Activated B cell treated with CpG ODN at 0.5 μM for 24 hours (primary cell): ENCODE measurements at places on chromosomes 13 and 19.

- no peak overlapping the region for H3K27ac ChIP-seq
- peaks cover 3% of the 10 kb centered on the region for H3K36me3 ChIP-seq
- no peak overlapping the region for H3K4me3 ChIP-seq
- H3K4me1 ChIP-seq, result no peaks in the 10 kb centered on the region
- no peak for DNase-seq
Measured at GRCh38 chr13:50998326-50998725, 88.7 kb downstream of the RNASEH2B start.

DNA sequence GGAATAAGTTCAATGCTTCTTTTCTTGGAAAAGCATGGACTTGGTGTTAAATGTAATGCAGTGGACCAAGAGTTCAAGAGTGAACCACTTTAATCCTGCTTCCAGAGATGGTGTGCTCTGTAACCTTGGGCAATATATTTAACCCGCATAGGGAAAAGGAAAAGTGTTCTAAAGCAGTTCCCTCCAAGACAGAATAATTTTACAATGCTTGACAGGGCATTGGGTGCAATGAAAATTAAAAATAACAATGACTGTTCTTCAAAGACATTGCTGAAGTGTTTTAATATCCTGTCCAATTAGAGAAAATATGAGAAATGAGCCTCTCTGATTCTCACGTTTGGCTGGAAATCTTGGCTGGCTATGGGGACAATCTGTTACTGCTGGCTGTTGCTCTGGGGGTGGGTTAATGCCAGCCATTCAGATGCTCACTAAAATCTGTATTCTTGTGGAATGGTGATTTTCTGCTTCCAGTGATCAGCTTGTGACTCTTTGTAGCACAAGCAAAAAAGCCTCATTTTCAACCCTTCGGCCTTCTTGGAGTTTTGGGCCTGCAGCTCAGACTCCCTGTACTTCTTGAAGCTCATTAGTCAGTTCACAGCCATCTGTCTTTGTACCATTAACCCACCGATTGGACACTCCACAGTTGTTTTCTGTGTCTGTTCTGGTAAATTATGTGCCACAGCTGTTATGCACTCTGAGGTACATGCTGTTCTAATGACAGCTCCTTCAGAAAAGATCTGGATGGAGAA is 310.6 kb downstream of the LMO7 start:
- peaks cover 2% of the 10 kb centered on the region for H3K27me3 ChIP-seq
- H3K4me3 ChIP-seq, result no peak overlapping the region
- DNase-seq, result no peak
- H3K27ac ChIP-seq, result no peak overlapping the region

GRCh38 chr19:12784394-12784870 is 6.9 kb upstream of the JUNB start:
- H3K27ac ChIP-seq, result no peak overlapping the region
- peaks cover 5% of the 10 kb centered on the region for H3K36me3 ChIP-seq
- no peak for DNase-seq
- H3K4me1 ChIP-seq, result peaks cover 49% of the 10 kb centered on the region

DNA sequence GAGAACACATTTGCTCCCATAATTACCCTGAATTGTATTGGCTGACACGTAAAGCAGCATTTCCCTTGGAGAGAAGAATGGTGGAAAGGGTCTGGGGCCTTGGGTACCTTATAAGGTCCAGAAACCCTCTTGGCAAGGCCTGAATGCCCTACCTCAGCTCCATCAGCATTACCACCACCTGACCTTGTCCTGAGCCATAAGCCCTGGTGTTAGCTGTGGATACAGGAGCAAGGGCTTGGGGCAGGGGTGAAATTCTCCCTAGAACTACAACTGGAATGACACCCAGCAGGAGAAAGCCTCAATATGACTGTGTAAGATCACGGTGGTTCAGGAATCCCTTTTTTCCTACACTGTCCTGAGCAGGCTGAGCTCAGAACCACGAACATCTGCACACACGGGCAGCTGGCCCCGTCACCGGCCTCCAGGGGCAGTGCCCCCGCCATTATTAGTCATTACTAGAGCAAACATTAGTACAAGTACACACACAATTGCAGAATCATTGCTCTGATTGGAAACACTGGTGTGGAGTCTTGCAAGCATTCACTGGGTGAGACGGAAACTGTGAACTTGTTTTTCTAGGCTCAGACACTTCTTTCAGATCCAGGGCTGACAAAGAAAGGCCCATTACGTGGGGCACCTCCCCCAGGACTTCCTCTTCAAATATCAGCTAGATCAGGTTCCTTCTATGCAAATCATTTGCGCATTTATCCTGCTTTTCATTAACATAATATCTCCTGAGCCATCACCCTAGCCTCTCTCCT is 26.8 kb upstream of the MTIF3 start:
- H3K4me3 ChIP-seq, result peak overlapping the region; percentile 58
- peaks cover 51% of the 10 kb centered on the region for H3K4me1 ChIP-seq
- H3K36me3 ChIP-seq, result peaks cover under 1% of the 10 kb centered on the region
- no peaks in the 10 kb centered on the region for H3K27me3 ChIP-seq
- DNase-seq, result no peak

DNA sequence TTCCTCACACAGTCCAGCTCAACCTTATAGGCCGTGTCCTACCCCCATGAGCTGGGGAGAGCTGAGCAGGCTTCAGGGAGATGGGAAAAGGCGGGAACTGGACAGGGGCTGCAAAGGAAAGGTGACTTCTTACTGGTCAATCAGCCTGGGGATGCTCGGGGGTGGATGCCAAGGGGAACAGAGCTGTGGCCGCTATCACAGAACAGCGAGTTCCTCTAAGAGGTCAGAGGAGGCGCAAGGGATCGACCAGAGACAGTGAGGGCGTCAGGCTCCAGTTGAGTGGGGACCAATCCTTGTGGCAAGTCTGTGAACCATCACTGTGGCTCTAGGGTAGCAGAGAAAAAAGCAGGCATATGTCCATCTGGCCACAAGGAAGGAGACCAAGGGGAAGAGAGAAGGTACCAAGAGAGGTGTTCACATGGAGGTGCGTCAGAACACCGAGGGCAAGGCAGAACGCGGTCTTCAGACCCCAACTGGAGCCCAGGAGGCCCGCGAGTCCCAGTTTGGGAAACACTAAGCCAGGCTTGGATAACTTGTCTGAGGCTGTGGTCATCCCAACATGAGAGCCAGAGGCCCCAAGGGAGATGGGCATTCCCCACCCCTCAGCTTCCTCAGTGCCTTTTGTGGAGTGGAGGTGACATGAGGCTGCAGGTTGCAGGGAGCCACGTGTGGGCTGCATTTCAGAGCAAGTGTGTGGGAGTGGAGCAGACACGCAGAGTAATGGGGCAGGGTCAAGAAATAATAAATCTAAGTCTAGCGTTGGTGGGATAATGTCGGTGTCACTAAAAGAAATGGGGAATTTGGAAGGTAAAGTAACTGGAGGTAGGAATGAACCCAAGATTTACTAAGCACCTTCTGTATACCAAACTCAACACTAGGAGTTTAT is 3.9 kb downstream of the F10 start:
- H3K4me1 ChIP-seq, result no peaks in the 10 kb centered on the region
- no peak overlapping the region for H3K27ac ChIP-seq
- DNase-seq, result no peak
- no peak overlapping the region for H3K4me3 ChIP-seq
- H3K36me3 ChIP-seq, result no peaks in the 10 kb centered on the region

DNA sequence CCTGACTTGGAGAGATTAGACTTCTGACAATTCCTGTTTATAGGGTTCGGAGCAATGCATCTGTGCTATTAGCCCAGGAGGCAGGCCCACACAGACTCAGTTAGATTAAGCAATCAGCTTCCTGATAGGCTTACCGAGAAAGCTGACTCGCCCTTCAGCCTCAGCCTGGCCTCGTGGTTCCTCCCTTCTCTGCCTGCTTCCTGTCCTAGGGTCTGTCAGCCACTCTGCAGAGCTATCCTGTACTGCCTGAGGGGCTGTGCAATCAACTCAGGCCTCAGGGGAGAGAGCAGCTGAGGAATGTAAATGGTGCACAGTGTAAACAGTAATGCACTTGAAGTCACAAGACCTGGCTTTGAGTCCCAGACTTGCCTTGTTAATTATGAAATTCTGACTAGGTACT is 30.7 kb downstream of the HTR2A start:
- no peak for DNase-seq
- no peak overlapping the region for H3K27ac ChIP-seq
- no peaks in the 10 kb centered on the region for H3K4me1 ChIP-seq
- H3K27me3 ChIP-seq, result peaks cover 7% of the 10 kb centered on the region
- no peaks in the 10 kb centered on the region for H3K36me3 ChIP-seq

- no peak overlapping the region for H3K27ac ChIP-seq
- H3K4me1 ChIP-seq, result peaks cover 8% of the 10 kb centered on the region
- H3K27me3 ChIP-seq, result no peaks in the 10 kb centered on the region
- DNase-seq, result no peak
- H3K4me3 ChIP-seq, result no peak overlapping the region
Measured at GRCh38 chr13:112727581-112727980, 37.7 kb downstream of the ATP11A start.

GRCh38 chr13:113775451-113776145 is 16.6 kb downstream of the TMEM255B start:
- no peaks in the 10 kb centered on the region for H3K36me3 ChIP-seq
- H3K4me1 ChIP-seq, result no peaks in the 10 kb centered on the region
- peaks cover 19% of the 10 kb centered on the region for H3K27me3 ChIP-seq
- H3K4me3 ChIP-seq, result no peak overlapping the region

- peaks cover 42% of the 10 kb centered on the region for H3K4me1 ChIP-seq
- H3K27me3 ChIP-seq, result no peaks in the 10 kb centered on the region
- DNase-seq, result no peak
Measured at GRCh38 chr13:24222756-24223155, 62.2 kb downstream of the SPATA13 start.

DNA sequence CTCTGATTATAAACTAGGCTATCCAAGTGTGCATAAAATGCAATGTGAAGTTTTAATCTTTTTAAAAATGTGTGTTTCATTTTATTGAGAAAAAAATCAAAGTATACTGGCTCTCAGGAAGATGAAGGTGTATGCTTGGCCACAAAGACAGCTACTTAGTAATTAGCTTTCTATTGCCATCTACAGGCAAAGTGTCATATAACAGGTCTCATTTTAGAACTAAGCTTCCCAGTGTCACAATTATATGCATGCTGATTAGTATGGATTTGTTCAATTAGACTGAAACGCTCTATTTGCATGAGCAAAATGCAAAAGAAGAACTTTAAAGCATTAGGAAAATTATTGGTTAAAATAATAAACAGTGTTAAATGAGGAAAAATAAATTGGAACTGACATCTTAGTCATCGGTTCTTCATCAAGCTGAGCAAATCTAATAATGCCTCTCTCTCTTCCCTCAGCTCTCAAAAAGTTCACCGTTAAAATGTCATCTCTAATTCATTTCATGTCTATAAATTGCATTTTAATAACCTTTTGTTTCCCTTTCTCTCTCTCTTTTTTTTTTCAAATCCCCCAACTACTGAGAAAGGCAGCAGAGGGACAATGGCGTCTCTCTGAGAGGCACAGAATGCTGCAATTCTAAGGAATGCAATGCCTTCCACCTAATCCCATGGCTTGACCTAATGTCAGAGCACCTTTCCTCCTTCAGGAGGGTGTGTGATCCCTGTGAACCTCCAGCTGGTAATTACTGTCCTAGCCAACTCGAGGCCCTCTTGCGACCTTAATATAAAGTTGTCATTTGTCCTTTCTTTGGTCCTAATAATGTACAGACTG is 313.1 kb upstream of the MAB21L1 start:
- DNase-seq, result no peak
- peaks cover 4% of the 10 kb centered on the region for H3K27me3 ChIP-seq
- H3K4me3 ChIP-seq, result no peak overlapping the region
- H3K27ac ChIP-seq, result no peak overlapping the region
- no peaks in the 10 kb centered on the region for H3K36me3 ChIP-seq

DNA sequence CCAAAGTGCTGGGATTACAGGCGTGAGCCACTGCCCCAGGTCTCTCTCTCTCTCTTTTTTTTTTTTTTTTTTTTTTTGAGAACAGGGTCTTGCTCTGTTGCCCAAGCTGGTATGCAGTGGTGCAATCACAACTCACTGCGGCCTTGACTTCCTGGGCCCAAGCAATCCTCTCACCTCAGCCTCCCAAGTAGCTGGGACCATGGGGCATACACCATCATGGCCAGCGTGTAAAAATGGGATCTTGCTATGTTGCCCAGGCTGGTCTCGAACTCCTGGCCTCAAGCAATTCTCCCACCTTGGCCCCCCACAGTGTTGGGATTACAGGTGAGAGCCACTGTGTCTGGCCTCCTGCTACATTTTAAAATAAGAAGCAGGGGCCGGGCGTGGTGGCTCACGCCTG is 19.1 kb upstream of the FBN3 start:
- no peak for DNase-seq
- no peak overlapping the region for H3K4me3 ChIP-seq
- H3K4me1 ChIP-seq, result peaks cover 3% of the 10 kb centered on the region
- H3K27ac ChIP-seq, result no peak overlapping the region
- no peaks in the 10 kb centered on the region for H3K36me3 ChIP-seq
- H3K27me3 ChIP-seq, result no peaks in the 10 kb centered on the region

DNA sequence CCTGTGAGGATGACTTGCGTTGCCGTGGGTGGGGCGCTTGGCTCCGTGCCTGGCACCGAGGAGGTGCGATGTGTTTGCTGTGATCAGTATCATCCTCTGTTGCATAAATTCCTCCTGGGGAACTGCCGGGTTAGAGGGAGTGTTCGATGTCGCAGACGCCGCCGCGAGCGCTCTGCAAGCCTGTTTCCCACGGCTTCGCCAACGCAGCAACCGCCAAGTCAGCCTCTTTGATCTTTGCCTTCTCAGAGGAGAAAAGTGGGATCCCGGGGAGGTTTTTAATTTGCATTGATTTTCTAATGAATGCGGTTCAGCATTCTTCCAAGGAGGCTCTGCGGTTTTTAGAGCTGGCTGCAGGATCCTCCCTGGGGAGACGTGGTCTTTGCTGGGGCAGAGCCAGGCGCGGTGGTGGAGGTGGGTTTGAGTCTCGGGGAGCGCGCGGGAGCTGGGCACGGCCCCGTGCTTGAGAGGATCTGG is 7.6 kb downstream of the GPR32 start:
- H3K27me3 ChIP-seq, result peaks cover 55% of the 10 kb centered on the region
- H3K36me3 ChIP-seq, result no peaks in the 10 kb centered on the region
- H3K27ac ChIP-seq, result no peak overlapping the region

DNA sequence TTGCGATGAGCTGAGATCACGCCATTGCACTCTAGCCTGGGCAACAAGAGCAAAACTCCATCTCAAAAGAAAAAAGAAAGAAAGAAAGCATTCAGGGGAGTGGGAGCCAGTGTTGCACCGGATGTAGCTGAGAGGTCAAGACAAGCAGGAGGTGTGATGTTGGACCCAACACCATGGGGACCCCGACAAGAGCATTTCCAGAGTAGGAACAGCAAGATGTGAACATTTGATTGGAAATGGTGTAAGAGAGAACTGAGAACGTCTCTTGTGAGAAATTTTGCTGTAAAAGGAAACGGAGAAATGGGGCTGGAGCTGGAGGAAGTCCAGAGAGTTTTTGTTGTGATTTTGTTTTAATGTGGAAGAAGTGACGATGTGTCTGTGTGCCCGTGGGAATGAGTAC is 15.8 kb upstream of the DPF1 start:
- H3K4me3 ChIP-seq, result no peak overlapping the region
- H3K27me3 ChIP-seq, result no peaks in the 10 kb centered on the region
